Hematopoietic multipotent progenitor cell treated with erythropoietin and hydrocortisone succinate and interleukin-3 and kit ligand, for 8 days (in vitro differentiated cells): ENCODE measurements at places on chromosomes 5 and 9.

DNA sequence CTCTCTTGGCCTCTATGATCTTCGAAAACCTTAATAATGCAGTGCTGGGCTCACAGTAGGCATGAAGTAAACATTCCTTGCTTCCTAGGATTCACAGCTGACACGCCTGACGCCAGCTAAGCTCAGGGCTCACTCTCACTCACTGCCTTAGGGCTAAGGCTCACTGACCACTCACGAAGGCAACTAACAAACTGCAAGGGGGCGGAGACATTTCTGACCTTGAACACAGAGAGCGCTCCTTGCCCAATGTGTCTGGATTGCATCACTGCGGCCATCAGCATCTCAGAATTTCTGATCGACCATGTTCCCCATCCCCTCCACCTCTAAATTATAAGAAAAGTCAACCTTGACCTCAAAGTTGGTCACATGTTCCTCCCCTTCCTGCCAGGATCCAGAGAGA lies 372.6 kb downstream of the EBF1 start:
- DNase-seq: no peak

- no peak for DNase-seq
Measured at GRCh38 chr5:1554410-1554967, 30.7 kb upstream of the LPCAT1 start.

DNA sequence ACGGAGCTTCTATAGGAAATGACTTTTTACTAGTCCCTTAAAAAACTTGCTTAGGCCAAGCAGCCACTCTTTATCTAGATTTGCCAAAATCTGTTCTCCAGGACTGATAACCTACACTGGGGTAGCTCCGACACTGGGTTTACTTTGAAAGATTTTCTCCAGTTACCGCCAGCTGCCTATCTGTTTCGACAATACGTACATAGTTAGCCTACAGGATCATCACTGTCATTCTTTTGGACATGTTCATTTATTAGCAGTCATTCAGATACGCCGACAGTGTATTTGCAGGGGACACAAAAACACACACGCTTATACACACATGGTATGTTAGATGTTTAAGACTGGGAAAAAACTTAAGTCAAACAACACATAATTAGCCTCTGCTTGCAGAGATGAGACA lies 225.7 kb downstream of the DCP2 start:
- DNase-seq: no peak

DNA sequence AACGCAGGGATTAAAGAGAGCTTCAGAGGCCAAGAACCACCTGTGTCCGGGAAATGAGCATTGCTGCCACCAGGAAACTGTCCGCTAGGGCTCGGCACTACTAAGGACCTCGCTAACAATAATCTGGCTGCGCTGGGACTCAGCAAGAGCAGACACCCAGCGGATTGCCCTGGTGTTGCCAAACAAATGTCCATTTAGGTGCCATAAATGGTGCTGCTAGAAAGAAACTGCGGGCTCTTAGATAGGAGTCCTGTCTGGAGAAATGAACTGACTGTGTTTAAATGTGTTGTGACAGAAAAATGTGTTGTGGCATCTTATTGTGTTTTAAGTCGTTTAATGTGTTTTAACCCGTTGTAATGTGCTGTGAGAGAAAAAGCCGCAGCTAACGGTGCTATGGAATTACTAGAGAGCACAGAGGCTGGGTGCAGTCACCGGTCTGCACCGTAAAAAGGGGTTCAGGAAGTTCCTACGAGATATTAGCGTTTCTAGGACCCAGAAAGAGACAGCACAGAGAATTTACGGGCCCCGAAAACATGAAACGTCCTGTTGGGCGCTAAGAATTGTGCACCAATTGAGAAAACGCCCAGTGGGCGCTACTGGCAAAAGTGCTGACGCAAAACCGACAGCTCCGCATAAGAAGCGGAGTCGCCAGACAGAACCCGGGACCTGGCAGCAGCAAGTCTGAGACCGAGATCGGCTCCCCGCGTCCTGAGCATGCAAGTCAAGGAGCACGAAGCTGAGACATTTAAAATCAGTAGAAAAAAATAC lies 90.6 kb downstream of the ANXA2R start:
- peak; percentile 96 for DNase-seq

GRCh38 chr9:84620338-84620737 lies 49.2 kb upstream of the NTRK2 start:
- DNase-seq: no peak

GRCh38 chr5:15558240-15558639 lies 58.3 kb downstream of the FBXL7 start:
- DNase-seq: no peak
